ENCODE measurements at places on chromosomes 4 and X.

GRCh38 chr4:13527981-13528820 lies 16.1 kb downstream of the NKX3-2 start:
- DNase-seq: no peak

GRCh38 chrX:19742826-19743225 lies 144.6 kb downstream of the SH3KBP1 start:
- DNase-seq: no peak

GRCh38 chr4:36081185-36081584 lies 163.1 kb downstream of the ARAP2 start:
- no peak for DNase-seq

DNA sequence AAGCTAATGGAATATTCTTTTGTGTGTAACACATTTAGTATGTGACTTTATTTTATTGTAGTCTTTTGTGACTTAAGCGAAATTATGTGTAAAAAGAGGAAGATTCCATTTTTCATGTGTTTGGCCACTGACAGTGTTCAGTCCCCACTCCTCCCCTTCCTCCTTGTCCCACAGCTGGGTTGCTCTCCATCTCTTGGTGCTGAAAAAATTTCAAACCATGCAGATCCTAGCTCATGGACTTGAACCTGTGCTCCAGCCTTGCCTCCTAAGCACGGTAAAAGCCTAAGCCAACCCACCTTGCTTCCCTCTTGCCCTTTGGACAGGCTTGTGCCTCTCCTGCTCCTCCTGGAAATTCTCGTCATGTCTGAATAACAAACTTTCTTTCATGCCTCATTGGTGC lies 2008.5 kb upstream of the TENM3 start:
- no peak for DNase-seq

- DNase-seq: no peak
These were observed 5.9 kb upstream of the GATB start for GRCh38 chr4:151766691-151767090.

- DNase-seq: no peak
These were observed 595.6 kb downstream of the RPA4 start for GRCh38 chrX:97479106-97479890.

DNA sequence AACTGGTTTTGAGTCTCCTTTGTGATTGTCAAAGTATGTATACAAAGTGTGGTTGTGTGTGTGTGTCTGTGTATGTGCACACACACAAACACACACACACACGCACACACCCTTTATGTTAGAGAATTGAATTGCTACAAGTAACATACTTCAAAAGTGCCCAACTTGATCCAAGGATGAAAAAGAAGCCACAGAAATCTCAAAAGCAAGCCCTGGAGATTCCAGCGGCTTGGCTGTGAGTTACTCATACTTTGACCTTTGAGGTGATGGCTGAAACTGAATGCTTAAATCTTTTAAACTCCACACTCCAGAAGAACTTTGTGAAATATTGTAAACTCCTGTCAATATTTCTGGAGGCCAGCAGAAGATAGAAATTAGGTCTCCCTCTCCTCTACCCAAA lies 168.4 kb upstream of the NRK start:
- DNase-seq: no peak

- no peak for DNase-seq
These were observed 26.4 kb upstream of the PGM2 start for GRCh38 chr4:37799941-37800554.

GRCh38 chr4:2793586-2794485 lies 951 bp downstream of the SH3BP2 start:
- DNase-seq: no peak

- DNase-seq: no peak
These were observed 162.3 kb upstream of the EDNRA start for GRCh38 chr4:147318586-147318985.

DNA sequence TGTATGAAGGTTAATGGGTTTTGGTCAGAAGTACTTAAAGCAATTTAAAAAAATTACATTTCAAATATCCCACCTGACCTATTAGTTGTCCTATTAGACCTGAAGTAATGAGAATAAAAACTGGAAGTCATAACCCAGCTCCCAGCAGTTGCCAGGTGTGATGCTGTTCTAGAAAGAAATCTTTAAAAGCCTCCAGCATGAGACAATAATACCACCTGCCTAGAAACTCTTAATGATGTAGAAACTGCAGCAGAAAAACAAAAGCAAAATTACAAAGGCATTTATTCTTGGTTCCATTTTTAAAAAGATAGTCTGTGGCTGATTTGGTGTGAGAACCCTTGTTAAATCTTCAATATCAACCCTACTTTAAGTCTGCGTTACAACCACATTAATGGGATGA lies 1137.7 kb upstream of the TENM3 start:
- DNase-seq: no peak

DNA sequence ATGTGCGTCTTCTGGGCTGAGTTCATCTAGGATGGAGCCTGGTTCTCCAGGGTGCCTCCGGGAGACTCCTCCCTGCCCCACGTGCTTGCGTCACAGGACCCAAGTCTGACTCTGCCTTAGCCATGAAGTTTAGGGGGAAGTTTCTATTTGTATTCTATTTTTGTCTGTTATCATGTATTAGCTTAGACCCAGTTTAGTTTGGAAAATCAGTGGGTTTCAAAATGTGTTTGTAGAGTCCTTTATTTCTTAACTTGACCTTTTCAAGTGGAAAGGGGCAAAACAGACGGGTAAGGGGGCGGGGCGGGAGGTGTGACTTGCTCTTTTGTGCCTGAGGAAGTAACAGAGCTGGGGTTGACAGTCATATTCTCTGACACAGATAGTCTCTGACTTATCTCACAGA lies 86.0 kb downstream of the HTT start:
- no peak for DNase-seq

GRCh38 chr4:125849869-125850268 lies 535.1 kb downstream of the FAT4 start:
- DNase-seq: no peak

GRCh38 chr4:51963841-51964517 lies 56.2 kb downstream of the LRRC66 start:
- no peak for DNase-seq

- no peak for DNase-seq
These were observed 184.2 kb upstream of the CTSO start for GRCh38 chr4:156137679-156138473.

- no peak for DNase-seq
These were observed 75.7 kb downstream of the ZFX start for GRCh38 chrX:24225265-24225664.

DNA sequence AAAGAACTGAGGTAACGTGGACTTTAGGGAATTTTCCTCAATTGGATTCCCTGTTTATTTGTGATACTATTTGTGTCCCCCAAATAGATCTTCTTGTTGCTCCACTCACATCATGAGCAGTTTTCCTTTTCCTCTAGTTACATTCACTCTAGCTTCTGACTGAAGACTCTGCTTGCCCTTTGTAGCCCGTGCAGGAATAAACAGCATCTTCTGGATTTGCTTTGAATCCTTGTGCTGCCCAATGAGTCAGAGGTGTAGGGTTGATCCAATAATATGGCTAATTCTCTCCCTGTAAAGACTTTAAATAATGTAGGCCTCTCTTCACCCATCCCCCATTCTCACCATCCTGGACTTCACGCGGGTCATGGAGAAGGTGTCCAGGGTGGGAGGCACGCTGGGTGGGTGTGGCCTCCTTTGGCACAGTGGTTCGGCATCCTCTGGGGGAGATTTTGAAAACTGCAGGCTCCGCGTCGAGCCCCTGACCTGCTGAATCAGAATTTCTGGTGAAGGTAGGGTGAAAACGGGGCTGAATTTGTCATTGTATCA lies 9.0 kb downstream of the HAND2 start:
- no peak for DNase-seq

GRCh38 chrX:31366041-31366440 lies 294.2 kb upstream of the FTHL17 start:
- DNase-seq: no peak
